DMS79 (cell line): ENCODE measurements at places on chromosomes 6 and 20.
A peak's percentile ranks its signal among the peaks of the same experiment; 100 is the strongest.

DNA sequence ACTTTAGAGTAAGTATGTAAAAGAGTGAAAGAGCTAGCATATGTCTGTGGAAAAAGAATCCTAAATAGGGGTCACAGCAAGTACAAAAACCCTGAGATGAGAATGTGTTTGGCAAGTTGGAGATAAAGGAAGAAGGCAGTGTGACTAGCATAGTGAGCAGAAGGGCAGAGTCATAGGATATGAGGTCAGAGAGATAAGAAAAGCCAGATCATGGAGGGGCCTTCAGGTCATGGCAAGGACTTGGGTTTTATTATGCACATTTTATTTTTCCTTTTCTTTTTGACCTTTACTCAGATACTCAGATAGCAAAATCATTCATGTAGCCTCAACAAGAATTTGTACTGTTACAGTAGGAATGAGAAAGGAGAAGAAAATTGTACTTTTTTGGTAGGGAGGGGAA, 138.0 kb downstream of the GJA1 start:
- no peak for DNase-seq

DNA sequence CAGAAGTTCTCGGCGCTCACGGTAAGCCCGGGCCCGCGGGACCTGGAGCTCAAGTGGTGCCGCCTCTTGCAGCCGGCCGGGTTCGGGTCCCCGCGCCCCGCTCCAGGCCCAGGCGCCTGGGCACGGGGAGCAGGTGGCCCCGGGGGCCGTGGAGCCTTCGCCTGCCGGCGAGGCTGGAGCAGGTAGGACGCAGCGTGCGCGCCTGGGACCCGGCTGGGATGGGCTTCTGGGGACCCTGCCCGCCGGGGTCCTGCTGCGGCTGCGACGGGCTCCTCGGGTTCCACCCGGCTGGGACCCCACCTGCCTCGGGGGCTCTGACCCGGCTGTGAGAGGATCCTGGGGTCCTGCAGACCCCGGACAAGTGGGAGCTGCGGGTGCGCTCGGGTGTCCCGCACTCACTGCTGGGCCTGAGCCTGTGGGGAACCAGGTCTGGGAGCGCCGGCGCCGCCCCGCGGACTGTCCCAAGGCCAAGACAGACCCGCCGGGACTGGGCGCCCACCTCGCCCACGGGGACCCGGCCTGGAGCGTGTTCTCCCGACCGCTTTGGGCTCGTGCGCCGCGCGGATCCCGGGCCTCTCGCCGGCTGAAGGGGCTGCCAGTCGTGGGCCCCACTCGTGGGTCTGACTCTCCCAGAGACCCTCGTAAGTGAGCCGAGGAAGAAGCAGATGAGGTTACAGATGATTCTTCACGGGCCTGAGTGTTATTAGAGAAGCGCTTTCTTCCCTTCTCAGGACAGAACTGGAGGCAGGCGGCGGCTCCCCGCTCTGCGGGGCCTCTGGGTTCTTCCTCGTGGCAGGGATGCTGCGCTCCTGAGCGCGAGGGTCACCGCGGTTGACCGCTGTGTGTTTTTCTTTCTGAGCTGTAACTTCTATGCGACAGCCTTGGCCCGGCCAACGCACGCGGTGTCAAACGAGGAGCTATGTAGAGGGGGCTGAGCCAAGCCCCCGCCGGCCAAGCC, 729 bp downstream of the SMOC2 start:
- no peak for DNase-seq

DNA sequence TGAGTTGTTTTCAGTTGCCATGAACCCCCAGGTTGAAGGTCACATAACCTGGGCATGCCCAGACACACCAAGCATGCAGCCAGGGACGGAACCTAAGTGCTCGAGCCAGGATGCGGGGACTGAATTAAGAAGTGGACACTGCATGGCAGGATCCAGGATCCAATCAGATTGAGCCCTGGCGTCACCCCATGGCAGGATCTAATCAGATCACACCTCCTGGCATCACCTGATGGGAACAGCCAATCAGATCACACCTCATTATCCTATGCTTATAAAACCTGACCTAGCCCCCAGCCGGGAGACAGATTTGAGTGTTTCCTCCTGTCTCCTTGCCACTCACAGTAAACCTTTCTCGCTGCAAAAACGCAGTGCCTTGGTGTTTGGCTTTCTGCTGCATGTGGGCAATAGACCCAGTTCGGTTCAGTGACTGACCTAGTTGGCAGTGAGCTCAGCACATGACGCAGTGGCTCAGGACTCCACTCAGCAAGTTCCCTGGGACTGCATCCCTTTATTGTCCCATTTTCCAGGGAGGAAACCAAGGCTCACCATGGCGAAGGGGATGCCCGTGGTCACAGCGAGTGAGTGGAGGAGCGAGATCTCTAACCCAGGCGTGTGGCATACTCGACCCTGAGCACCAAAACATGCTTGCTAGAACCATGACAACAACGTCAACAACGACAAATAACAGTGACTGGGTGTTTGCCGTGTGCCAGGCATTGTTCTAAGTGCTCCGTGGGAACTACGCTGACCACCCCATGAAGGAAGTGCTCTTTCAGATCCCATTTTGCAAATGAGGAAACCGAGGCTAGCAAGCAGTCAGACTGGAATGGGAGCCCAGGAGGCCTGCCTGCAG, 66.3 kb downstream of the RBM38 start:
- DNase-seq: no peak

DNA sequence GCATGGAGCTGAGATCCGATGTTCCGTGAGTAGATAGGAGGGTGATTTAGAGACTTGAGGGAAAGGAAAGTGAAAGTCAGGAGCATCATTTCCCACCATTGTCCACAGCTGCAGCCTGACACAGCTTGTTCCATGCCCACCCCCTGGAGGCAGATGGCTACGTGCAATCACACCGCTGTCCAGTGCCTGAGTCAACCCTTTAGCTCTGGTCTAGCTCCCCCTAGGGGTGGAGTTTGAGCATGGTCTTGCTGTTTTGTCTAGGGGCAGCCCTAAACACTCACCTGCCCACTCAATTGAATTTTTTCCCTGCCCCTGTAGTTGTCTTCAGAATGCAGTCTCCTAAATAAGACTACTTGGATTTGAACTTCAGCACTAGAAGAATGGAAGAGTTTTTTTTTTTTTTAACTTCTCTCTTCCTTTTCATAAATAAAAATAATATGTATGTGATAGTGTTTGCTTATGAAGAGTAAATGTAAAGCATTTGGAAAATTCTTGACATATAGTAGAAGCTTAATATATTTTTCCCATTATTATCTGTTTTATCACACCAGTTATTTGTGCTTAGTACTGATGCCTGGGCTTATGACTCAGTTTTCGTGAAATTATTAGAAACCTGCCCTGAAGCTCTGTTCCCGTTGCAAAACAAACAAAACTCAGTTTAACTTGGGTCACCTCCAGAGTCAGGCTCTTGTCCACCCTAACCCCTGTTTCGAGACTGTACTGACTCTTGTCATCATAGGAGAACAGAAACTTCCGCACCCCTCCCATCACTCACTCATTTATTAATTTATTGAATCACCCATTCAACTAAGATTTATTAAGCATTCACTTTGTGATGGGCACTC, 814.8 kb downstream of the MAFB start:
- peak; percentile 24 for DNase-seq

- DNase-seq: no peak
These were observed 232.2 kb upstream of the KCNQ5 start for GRCh38 chr6:72389698-72390097.

DNA sequence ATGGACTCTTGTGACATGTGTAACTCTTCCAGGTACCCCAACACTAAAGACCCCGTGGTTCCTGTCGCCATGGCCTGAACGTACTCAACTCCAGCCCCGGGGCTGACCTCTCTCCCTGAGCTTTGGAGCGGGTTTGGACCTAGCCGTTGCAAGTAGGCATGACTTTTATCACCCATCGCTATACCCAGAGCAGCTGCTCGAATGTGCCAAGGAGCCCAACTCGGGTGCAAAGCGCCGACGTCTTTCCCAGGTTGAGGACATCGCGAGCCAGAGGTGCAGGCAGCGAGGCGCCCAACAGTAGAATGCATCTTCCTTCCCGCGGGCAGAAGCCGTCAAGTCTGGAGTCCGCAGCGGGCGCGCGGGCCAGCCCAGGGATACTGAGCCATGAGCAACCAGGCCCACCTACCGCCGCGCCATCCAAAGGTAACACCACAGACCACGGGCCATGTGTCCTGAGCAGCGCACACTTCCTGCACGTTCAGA, 5.7 kb upstream of the LAMP5 start:
- no peak for DNase-seq

DNA sequence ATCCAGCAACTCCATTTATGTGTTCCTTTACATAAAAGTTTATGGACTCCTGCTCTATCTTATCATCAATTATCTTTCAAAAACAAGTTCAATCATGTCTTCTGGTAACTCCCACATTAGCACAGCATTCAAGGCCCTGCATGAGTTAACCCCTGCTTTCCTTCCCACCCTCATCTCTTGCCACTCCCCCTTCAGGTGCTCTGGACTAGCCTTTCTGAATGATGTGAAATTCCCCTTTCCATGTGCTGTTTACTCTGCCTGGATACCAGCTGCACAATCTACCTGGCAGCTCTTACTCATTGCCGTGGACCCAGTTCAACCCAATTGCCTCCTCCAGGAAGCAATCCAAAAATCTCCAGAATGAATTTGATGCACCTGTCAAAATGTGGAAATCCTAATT, 11.9 kb downstream of the ADGRF4 start:
- DNase-seq: no peak

GRCh38 chr6:155959898-155960495, 504.4 kb upstream of the NOX3 start:
- DNase-seq: peak; percentile 96

GRCh38 chr6:53342217-53342616, 6.5 kb downstream of the ELOVL5 start:
- peak; percentile 76 for DNase-seq

- no peak for DNase-seq
These were observed 218.8 kb upstream of the MMS22L start for GRCh38 chr6:97501853-97502252.

DNA sequence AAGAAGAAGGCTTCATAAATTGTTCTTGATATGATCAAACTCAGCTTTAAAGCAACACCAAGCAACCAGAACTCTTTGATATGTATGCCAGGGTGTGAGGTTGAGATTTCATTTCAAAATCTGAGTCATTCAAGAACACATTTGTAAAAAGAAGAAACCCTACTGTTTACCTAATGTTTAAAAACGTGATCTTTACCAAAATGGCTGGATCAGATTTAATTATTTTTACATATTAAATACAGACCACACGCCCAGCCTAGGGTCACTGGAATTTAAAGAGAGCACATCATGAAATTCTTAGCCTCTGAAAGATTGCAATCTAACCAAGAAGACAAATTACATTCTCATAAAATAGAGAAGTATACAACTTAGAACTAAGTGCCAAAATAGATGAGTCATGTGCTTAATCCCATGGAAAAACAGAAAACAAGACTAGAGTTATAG, 206.8 kb upstream of the SMLR1 start:
- DNase-seq: no peak

- no peak for DNase-seq
These were observed 111.6 kb upstream of the EDN1 start for GRCh38 chr6:12178521-12178920.

DNA sequence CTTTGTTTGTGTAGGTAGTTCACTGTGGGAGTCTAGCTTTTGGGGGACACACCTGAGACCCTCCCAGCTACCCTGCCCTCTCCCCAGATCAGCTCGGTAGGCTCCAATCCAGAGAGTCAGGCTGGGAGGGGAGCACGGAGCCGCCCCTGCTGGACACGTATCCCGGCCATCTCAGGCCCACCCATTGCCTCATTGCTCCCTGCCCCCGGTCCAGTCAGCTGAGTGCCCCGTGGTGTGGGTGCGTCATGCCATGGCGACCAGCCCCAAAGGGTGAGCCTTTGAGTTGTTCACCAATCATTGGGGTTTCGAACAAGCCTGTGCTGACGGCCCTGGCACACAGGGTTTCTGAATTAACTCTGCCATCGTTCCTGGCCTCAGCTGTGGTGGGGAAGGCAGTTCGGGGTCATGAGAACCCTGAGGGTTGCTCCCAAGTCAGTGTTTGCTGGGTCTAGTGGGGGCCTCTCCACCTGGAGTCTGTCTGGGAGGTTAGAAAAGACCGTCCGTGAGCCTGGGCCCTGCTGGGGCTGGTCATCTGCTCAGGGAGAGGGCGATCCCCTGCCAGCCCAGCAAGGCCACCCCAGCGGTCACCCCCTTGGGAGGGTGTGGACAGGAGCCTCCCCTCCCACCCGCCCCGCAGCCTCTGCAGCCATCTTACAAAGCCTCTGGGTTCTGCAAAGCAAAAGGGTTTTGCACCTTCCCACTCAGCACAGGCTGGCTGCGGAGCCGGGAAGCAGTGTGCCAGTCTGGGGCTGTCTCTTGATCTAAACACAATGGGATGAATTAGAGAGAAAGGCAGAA, 34.5 kb downstream of the NTSR1 start:
- no peak for DNase-seq
